ENCODE measurements at places on chromosomes 1 and 21.

GRCh38 chr1:241799416-241799815 lies 48.6 kb upstream of the EXO1 start:
- DNase-seq: no peak

GRCh38 chr1:186858923-186859322 lies 30.2 kb downstream of the PLA2G4A start:
- peak; percentile 39 for DNase-seq

DNA sequence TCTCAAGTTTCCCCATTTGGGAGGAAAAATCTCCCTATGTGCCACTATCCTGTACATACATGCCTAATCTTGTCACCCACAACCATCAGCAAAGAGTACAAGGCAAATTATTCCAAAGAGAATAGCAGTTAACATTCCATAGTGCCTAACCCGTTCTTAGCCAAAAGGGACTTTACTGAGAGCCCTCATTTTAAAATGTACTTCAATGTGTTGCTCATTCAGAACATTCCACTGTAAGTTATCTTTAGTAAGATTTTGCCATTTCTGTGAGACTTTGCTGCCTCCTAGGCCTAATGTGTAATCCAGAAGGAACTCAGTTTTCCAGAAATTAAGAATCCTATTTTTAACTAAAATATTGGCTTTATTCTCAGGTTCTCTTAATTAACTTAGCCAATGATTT lies 11.3 kb upstream of the MRPL55 start:
- DNase-seq: no peak

DNA sequence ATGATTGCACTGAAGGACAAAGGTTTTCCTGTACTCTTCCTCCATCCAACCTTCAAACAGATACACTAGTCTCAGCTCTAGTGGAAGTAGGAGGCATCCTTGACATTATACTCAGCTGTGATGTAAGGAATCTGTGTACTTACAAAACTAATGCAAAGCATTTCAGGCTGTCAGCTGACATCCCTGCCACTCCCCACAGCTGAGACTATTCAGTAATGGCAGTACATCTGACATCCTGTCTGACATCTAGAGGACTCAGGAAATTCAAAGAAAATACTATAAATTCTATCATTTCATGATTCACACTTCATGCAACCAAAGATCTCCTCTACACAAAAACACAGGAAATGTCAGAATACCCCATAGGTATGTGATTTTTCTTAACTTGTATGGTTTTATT lies 325.8 kb downstream of the SMYD3 start:
- no peak for DNase-seq

DNA sequence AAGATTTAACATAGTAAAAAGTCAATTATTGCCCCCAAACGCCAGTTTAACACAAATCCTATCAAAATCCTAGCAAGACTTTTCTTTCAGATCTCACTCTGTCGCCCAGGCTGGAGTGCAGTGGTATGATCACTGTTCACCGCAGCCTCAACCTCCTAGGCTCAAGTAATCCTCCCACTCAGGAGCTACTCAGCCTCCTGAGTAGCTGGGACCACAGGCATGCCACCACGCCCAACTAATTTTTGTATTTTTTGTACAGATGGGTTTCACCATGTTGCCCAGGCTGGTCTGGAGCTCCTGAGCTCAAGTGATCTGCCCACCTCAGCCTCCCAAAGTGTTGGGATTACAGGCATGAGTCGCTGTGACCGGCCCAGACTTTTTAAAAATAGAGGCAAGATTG lies 4.8 kb downstream of the SNIP1 start:
- peak; percentile 47 for DNase-seq

- peak; percentile 8 for DNase-seq
These were observed 201.4 kb upstream of the BRINP3 start for GRCh38 chr1:190679044-190679443.

DNA sequence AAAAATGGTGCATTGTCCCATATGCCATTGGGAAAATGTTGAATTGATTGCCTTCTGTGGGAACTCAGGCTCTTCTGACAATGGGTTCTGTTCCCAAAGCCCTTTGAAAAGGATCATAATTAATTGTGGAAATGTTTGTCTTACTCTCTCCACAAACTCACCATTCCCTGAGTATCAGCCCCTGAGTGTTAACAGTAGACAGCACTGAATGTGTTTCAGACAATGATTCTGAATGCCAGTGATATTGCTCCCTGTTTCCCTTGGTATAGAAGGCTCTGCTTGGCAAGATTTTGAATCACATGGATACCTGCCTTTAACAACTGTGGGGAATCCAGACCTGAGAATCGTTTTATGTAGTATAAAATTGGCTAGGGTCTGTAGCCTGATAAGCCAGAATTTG lies 1096.8 kb downstream of the ADGRL2 start:
- DNase-seq: no peak

GRCh38 chr1:110786802-110787327 lies 86.1 kb upstream of the CD53 start:
- no peak for DNase-seq

GRCh38 chr1:239025223-239025622 lies 361.1 kb upstream of the CHRM3 start:
- DNase-seq: no peak

GRCh38 chr1:62198069-62198780 lies 3.6 kb downstream of the L1TD1 start:
- DNase-seq: no peak

DNA sequence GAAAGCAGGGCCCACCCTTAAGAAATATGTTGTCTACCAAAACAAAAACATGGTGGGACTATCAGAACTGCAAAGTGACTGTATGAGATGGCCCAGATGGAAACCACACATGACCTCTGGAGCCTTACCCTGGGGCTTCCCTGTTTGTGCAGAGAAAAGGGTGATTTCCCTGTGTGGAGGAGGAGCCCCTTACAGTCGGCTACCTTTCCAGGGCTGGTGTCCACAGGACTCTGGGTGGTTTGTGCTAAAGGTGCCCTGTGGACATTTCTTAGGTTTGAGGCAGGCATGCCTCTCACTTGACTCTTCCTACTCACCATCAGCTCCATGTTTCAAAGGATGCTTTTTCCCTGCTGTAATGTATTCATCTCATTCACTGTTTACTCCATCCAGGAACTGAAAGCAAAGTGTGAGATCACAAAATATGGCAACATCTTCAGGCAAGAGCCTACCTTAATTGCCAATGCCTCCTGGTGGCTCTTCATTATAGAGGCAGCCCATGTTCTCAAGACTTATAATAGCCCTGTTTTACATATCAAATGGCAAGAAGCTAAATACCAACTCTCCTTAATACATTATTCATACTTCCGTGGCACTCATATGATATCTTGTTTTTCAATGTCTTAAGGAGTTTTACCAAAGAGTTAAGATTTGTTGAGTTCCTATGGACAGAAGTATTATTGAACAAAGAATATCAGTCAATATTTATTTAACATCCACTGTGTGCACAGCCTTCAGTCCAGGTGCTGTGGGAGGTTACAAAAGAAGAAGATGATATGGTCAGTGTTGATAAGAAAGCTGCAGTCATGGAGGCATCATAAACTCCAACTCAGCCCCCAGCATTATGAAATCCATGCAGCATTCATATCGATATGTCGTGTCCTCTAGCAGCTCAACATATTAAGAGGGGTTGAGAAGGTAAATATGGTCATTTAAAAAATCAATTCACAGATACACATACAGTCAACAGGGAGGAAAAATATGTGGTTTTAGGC lies 15.5 kb upstream of the TFF3 start:
- no peak for DNase-seq

- no peak for DNase-seq
These were observed 9.7 kb upstream of the FTCD start for GRCh38 chr21:46165098-46165497.

GRCh38 chr1:232973652-232974611 lies 23.5 kb downstream of the NTPCR start:
- DNase-seq: no peak

DNA sequence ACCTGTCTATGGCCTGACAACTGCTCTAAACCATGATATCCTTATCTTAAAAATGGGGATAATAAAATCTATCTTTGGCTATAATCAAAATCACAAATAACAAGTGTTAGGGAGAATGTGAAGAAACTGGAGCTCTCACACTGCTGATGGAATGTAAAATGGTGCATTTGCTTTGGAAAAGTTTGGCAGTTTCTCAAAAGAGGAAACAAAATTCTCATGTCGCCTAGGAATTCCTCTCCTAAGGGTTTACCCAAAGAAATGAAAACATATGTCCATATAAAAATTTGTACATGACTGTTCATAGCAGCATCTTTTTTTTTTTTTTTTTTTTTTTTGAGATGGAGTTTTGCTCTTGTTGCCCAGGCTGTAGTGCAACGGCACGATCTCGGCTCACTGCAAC lies 64.3 kb downstream of the ZNF281 start:
- no peak for DNase-seq

- DNase-seq: no peak
These were observed 35.2 kb upstream of the MAB21L3 start for GRCh38 chr1:116075990-116076389.

GRCh38 chr1:201752333-201752732 lies 76.6 kb upstream of the IPO9 start:
- DNase-seq: no peak

- no peak for DNase-seq
These were observed 28.9 kb upstream of the GPR137B start for GRCh38 chr1:236113324-236114032.

- DNase-seq: no peak
These were observed 1.7 kb downstream of the TSPEAR start for GRCh38 chr21:44709426-44710293.

DNA sequence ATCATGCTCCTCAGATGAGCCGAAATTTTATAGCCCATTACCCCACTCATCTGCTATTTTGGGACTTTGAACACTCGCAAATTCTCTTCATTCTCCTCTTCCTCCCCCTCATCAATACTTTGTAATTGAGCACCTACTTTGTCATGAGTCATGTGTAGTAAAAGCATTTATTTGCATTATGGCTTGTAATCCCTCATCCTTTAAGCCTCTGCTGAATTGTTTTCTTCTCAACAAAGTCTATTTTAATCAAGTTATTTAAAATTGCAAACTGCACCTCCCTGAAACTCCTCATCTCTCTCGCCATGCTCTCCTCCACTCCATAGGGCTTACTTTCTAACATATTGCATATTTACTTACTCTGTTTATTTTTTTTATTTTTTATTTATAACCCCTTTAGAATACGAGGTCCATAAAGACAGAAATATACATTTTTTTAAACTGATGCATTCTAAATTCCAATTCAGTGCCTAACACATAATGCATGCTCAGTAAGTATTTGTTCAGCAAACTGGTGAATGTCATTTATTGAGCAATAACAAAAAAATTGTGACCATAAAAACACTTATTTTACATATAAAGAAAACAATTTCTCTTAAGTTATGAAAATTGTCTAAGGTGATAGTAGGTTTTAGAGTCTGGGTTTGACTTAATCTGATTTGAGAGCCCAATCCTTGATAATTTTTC lies 161.7 kb downstream of the FASLG start:
- no peak for DNase-seq

DNA sequence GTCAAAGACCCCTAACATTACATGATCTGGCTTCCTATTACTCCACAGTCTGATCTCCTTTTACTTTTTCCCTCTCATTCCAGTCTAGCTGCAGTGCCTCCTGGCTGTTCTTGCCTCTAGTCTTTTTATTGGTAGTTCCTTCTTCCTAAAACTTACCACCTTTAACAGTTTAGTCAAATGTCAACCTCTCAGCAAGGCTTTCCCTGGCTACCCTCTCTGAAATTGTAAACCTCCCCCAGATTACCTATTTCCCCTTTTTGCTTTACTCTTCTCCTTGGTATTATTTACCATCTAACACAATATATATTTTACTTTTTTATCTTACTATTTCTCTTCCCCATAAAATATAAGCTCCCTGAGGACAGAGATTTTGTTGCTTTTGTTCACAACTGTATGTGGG lies 129.6 kb downstream of the CLEC20A start:
- DNase-seq: no peak

GRCh38 chr1:17278996-17279830 lies 28.8 kb upstream of the PADI4 start:
- peak; percentile 18 for DNase-seq

DNA sequence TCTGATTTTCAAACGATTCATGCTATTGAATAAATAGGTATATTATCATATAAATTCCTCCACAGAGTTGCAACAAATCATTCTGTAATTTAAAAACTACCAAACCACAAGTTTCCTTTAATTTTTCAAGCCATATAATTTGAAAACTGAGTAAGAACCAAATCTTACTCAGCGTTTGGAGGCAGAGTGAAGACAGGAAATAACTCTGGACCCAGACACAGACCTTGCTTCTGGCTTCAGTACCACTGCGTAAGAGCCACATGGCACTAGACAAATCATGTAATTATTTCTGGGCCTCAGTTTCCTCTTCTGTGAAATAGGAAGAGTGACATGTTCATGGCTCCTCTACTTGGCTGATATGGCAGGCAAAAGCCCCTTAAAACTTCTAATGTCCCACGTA lies 82.4 kb downstream of the SMYD2 start:
- peak; percentile 15 for DNase-seq

GRCh38 chr1:185645162-185645640 lies 89.0 kb upstream of the HMCN1 start:
- peak; percentile 39 for DNase-seq

DNA sequence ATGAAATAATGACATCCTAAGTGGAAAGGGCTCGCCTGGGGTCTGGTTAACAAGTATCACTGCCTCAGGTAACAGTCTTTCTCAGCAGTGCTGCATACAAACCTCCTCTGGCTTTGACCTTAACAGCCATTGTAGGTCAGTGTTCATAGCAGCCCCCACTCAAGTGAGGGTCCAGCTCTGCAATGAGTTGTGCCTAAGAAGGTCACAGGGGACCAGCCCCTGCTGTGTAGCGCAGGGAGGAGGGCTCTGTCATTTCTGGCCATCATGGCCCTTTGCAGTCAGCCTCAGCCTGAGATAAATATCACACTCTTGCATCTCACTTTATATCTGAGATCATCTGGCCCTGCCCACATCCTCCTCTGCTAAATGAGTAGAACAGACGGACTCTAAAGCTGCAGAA lies 18.1 kb upstream of the MYSM1 start:
- no peak for DNase-seq

DNA sequence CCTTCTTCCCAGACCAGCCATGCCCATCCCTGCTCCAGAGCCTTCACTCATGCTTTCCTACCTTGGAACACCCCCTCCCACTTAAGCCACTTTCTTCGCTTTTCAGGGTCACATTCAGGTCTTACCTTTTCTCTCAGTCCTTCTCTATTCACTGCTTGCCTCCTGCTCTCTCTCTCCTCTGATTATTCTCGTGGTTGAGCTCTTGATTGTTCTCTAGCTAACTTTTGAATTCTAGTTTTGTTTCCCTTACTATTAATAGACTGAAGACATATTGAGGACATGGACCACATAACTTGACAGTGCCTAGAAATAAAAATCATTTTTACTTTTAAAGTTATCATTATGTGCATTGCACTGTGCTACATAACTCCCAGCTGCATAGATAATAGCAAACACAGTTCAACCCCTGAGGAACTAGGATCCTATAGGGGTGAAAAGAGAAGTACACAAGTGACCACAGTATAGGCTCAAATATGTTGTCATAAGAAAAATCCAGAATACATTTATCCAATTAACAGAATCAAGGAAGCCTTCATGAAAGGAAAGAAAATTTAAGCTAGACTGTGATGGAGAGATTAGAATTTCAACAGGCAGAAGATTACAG lies 21.5 kb downstream of the INSL5 start:
- no peak for DNase-seq

GRCh38 chr1:61353797-61354406 lies 271.5 kb downstream of the NFIA start:
- DNase-seq: no peak

- no peak for DNase-seq
These were observed 14.7 kb upstream of the KRTAP21-1 start for GRCh38 chr21:30769724-30770431.

Measured in astrocyte (in vitro differentiated cells and primary cell).